ENCODE measurements at places on chromosomes 5 and 9.

DNA sequence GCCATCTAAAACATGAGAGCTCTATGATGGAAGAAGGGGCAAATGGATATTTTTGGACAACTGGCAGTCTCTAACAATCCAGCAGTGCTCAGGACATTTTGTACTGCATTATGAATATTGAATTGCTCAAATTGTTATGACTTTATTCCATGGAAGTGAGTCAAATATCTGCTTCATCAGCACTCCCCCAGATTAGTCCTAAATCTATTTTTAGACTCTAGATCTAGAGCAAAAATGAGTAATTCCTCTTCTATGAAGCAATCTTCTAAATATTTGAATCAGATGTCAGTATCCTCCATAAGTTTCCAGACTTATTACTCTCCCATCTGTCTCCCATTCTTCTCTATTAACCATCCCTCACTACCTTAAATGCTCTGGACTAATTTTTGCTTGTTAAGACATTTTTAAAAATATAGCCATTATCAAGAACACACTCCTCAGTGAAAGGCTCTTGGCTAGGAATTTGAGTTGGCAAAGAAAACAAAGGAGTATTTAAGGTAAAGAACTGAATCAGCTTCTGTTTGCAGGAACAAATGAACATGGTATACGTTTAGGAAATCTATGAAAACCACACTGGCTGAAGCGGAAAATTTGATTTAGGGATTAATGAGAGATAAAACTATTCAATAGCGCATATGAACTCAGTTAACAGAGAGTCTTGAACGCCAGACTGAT lies 300.9 kb downstream of the MCTP1 start:
- DNase-seq, result no peak

GRCh38 chr9:119167876-119168275 lies 201.4 kb downstream of the BRINP1 start:
- no peak for DNase-seq

GRCh38 chr5:150279330-150280020 lies 10.1 kb downstream of the CAMK2A start:
- no peak for DNase-seq

DNA sequence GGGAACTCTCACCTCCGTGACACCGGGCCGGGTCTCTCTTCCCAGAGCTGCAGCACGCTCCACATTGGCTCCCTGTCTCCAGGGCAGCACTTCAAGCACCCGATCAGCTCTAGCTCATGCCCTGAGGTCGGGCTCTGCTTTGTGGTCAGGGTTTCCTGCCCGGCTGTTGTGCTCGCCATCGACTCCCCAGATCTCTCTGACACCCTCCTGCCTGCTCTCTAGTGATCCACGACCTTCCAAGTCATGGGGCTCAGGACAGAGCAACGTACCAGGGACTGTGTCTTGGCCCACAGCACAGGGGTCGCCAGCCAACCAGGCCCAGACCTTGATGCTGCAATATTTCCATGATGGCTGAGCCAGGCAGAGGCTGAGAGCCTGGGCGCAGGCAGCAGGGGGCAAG lies 45.1 kb downstream of the PRRT1B start:
- no peak for DNase-seq

DNA sequence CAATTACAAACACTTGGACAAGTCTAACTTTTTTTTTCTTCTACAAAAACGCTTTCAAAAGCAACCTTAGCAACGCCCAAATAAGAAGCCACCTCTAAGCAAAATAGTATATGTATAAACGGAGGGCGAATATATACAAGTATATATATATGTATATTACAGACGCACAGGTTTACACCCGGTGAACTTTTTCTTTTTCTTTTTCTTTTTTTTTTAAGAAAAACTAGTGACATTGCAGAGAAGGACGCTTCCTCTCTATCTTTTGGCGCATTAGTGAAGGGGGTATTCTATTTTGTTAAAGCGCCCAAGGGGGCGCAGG lies 200 bp downstream of the NPR3 start:
- DNase-seq, result no peak

- DNase-seq, result no peak
Observed at GRCh38 chr9:74935008-74935407, 17.7 kb downstream of the C9orf40 start.

DNA sequence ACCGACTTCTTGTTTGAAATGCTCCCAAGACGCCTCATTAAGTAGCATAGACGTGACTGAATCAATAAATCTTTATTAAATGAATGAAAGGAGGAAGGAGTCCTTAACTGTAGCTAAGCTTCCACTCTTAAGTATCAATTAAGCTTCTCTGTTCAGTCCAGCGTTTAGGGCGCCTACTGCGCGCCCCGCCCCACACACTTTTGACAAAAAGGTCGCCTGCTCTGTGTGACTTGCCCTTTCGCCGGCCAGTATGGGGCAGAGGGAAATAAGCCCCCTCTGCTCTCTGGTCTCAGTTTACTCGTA lies 662 bp upstream of the DOLPP1 start:
- DNase-seq, result no peak

GRCh38 chr5:179241764-179242370 lies 103.4 kb downstream of the ADAMTS2 start:
- no peak for DNase-seq

DNA sequence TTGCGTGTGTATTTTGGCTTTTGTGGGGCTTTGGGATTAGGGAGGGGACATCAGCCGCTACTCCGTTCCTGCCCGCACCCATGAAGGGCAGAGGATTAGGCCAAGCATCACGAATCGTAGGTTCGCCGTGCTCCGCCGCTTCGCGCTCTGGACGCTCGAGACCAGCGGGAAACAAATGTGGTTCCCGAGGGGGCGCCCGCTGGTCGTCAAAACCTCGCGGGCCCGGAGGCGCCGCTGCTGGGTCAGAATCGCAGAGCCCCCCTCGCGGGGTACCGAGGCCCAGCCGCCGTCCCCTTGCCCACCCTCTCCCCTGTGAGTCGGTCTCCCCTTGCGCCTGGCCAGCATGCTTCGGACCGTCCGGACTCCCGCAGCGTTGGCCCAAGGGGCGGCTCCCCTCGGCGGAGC lies 2.3 kb upstream of the PAX5 start:
- DNase-seq, result no peak

- no peak for DNase-seq
Observed at GRCh38 chr5:124962735-124963134, 216.3 kb upstream of the ZNF608 start.

DNA sequence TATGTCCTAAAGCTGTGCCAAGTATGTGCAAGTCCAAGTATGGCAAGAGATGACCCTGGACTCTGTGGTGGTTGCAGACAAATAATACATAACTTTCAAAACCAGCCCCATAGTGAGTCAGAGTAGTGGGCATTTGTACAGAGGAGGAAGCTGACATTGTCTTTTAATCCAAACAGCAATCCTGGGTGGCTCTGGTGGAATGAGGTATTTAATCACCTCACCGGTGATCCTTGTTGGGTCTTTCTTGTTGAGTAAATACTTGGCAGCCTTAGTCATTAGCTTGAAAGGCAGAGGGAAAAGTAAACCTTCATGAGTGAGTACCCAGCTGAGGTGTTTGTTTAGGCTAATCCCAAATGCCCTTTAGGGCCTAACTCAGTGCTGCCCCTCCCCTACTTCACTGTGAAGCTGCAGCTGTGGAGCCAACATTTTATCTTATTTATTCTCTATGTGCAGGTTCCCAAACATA lies 148.7 kb upstream of the SLC12A2 start:
- no peak for DNase-seq

- peak; percentile 10 for DNase-seq
Observed at GRCh38 chr5:138603249-138603920, 28.2 kb upstream of the HSPA9 start.

DNA sequence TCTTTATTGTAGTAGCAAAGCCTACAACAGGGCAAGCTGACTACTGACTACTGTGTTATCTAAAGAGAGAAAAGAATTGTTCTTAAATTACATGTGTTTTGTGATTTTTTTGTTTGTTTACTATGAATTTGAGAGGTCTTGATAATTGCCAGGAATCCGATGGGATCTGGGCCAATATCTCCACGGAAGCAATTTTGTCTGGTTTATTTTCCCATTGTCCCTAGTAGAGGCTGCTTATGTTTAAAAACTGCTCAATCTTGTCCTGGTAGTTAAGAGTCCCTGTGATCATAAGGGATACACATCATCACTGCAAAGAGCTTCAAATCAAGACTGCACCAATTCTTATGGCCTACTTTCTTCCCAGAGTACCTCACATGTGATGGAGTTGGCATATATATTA lies 94.4 kb downstream of the GLDC start:
- DNase-seq, result no peak

- DNase-seq, result no peak
Observed at GRCh38 chr5:169701910-169702451, 64.9 kb downstream of the DOCK2 start.

DNA sequence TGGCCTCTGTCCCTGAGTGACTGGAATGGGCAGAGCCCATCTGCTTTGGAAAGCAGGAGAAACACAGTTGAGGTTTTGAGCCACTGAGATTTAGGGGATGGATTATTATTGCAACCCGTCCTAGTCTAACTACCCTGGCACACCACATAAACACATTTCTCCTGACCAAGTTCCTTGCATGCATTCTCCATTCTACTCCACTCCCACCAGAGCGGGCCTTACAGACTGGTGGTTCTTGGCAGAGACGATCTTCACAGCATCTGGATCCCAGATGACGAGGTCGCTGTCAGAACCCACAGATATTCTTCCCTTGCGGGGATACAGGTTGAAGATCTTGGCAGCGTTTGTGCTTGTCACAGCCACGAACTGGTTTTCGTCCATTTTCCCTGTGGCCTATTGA lies 111.0 kb downstream of the DPYSL3 start:
- DNase-seq, result no peak

GRCh38 chr5:51632793-51633192 lies 249.5 kb downstream of the ISL1 start:
- no peak for DNase-seq

GRCh38 chr5:66949066-66949465 lies 247.5 kb downstream of the CD180 start:
- no peak for DNase-seq

GRCh38 chr9:93617273-93617672 lies 40.9 kb downstream of the PHF2 start:
- no peak for DNase-seq

DNA sequence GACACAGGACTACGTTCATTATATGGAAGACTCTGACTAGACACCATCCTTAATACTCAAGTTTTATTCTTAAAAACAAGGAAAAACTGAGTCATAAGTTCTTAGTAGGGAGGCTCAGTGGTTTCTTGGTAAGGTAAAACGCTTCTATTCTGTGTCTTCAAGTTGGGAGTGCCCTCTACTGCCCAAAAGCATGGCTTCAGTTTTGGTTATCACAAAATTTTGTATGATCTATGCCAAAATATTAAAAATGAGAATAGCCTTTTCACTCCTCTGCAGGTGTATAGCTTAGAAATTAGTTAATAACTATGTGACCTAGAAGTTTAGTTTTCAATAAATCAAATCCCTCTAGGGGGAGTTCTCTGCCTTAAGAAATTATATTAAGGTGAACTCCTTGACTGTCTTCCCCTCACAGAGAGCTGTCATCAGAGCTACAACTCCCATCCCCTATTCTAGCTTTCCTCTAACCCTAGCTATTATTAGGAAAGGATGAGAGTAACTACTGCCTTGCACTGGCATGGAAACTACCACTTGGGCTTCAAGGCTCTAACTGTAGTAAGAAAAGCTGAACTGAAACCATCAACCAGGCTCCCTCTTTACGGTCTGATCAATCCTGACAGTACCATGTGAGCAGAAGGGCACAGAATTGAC lies 189.7 kb downstream of the GNAQ start:
- no peak for DNase-seq

GRCh38 chr9:135811801-135812200 lies 95.5 kb downstream of the CAMSAP1 start:
- DNase-seq, result no peak

DNA sequence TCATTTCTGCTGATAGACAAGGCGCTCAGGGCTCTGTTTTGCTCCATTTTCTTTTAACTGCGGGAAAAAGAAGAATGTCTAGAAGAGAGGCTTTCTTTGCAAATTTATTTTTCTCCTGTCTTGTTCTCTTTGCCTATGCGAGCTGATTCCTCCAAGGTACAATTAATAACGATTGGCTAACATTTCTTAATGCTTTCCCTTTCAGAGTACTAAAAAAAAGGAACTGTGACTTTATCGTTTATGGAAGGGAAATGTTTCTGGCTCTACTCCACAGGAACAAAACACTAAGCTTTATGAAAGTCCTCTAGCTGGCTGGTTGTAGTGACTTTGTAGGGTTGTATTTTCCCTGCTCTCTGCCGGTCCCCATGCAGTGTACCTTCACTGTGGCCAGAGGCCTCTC lies 11.7 kb downstream of the NSG2 start:
- no peak for DNase-seq

DNA sequence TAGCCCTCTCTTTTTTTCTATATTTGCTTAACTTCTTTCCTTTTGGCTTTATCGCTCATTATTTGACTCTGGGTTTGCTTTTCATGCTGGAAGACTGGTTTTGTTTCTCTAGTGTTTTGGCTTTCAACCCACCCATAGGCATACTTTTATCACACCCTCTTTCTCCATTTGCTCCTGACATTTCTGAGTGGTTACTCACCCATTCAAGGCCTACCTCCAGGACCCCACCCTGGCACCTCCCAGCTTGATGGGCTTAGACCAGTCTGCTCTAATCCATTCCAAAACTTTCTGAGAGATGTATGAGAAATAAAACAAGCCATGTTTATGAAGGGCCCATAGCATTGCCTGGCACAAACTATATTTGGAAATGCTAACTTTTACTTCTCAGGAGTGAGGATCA lies 18.1 kb downstream of the C6 start:
- no peak for DNase-seq

- no peak for DNase-seq
Observed at GRCh38 chr9:23933348-23933747, 107.3 kb upstream of the ELAVL2 start.

- DNase-seq, result no peak
Observed at GRCh38 chr5:125257057-125257972, 510.9 kb upstream of the ZNF608 start.

Measured in stimulated activated CD4-positive, alpha-beta T cell treated with anti-CD3 and anti-CD28 coated beads, Interleukin-2, amount 100 ng/mL, for 48 hours (primary cell).